Left forelimb (tissue), 1 donor: ENCODE measurements at places on chromosomes 3 and 15.

GRCh38 chr3:184491867-184492615, 69.5 kb upstream of the EPHB3 start:
- DNase-seq: no peak

- no peak for DNase-seq
Observed at GRCh38 chr3:59006634-59007517, 42.9 kb downstream of the CFAP20DC start.

GRCh38 chr3:159200176-159200575, 398.3 kb downstream of the MFSD1 start:
- DNase-seq: no peak

GRCh38 chr3:146187334-146187950, 26.5 kb upstream of the PLOD2 start:
- no peak for DNase-seq

- no peak for DNase-seq
Observed at GRCh38 chr15:73915082-73915481, 11.2 kb upstream of the LOXL1 start.

DNA sequence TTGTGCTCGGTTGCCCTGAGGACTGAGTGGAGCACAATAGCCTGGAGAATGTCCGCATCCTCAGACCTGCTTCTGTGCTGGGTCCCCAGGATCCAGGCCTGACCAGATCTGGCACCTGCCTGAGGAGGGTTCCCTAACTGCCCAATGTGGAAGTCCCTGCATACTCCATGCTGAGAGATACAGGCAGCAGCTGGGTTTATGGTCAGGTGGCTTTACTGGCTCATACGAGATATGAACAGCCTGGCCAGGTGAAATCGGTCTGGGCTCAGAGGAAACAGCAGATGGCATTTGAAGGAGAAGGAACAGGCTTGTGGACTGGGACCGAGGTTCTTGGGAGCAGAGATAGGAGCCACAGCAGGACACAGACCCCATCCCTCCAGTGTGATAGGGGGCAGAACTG, 18.2 kb upstream of the KIF23 start:
- peak; percentile 42 for DNase-seq
